ENCODE measurements at places on chromosomes 7 and 10. TPM values are rescaled to one million over a fixed set of nuclear protein-coding genes. Genes with fewer than 3 reads are reported as not detected.

GJC3 gene
- total RNA-seq, result not detected

STK31 gene
- 0.35 TPM for total RNA-seq

CYP51A1 gene
- 32.6 TPM for total RNA-seq

CYP26A1 gene
- total RNA-seq, result not detected

CALY gene
- not detected for total RNA-seq

RASA4B gene
- 6.3 TPM for total RNA-seq

INSYN2A gene
- 0.19 TPM for total RNA-seq

GFRA1 gene
- 0.59 TPM for total RNA-seq
